Mucosa of gallbladder (tissue), 1 donor: ENCODE measurements at places on chromosomes 3 and 15. TPM values are rescaled to one million over a fixed set of nuclear protein-coding genes. Genes with fewer than 3 reads are reported as not detected.

The TYRO3 gene
- 9.1 TPM for total RNA-seq

- no peak for DNase-seq
Measured at GRCh38 chr15:100008258-100008657, 275.0 kb upstream of the LYSMD4 start.

DNA sequence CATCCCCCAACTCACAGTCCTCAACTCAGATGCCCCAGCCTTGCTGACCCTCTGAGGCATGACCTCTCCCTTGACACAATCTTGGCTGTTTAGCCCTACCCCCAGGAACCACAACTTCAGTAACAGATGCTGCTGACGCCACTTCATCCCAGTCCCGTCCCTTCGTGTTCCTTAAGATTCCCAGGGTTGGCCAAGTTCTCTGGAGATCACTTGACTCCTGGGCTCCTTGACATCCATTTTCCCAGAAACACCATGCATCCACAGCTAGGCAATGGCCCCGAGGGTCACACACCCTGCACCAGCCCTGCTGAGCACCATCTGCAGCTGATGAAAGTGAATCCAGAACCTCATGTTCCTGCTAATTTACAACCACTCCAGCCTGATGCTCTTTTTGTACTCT, 6.9 kb downstream of the RTP2 start:
- DNase-seq: no peak

DNA sequence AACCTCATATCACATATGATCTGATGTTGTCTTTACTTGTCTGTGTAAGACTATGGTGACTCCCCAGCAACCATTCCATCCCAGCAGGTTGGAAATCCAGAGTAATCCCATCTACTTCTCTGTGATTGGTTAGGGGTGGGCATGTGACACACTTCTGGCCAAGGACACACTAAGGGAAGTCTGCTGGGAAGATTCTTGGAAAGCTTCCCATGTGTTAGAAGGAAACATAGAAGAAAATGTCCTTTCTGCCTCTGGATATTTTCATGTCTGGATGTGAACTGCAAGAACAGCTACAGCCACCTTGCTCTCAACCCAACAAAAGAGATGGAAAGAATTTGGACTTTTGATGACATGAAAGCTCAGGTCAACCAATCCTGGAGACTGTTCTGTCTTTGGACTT, 2.6 kb upstream of the UBE2Q2 start:
- DNase-seq: peak; percentile 40

GRCh38 chr3:76028774-76029173, 243.4 kb upstream of the ZNF717 start:
- no peak for DNase-seq

GRCh38 chr3:11204697-11205348, 50.5 kb downstream of the HRH1 start:
- no peak for DNase-seq

- DNase-seq: no peak
Measured at GRCh38 chr15:53875711-53876110, 102.5 kb upstream of the UNC13C start.

- DNase-seq: no peak
Measured at GRCh38 chr3:165056510-165056909, 21.8 kb downstream of the SI start.
